T-helper 17 cell (primary cell): ENCODE measurements at places on chromosomes 4 and X.

DNA sequence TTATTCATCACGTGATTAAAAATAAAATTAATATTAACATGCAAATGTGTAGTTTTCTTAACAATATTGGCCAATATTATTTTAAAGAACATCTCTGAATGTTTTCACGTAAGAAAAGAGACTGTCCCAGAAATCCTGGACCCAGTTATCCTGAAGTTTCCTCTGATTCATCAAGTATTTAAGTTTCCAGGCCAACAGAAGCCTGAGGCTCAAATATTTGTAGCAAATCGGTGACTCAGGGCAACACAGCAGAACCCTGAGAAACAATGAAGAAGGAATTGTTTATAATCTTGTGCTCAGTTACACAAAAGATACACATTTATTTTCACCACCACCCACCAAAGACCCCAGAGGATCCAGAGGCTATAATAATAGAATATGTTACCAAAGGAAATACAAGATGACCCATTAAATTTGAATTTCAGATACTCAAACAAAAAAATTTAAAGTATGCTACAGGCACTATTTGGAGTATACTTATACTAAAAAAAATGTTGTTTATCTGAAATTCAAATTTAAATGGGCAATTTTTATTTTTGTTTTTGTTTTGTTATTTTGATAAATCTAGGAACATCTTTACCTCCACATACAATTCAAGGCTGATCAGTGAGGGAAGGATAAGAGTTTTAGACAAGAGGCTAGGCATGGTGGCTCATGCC is 33.9 kb upstream of the SLC7A11 start:
- no peak for DNase-seq

DNA sequence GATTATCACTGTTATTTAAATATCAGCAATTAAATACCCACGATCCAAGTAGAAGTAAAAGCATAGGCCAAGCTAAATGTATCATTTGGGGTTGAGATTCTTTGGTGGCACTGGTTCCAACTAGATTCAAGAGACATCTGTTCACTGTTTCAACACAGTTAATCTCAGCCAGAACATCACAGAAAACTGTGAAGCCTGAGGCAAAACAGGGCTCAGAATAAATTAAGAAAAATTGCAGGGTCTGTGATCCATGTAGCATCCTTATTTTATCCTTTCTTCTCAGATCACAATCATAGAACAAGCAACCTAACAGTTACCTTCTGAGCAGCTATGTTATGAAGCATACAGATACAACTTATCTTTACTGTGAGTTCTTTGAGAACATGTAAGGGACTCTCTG is 23.7 kb downstream of the YTHDC1 start:
- DNase-seq, result no peak

DNA sequence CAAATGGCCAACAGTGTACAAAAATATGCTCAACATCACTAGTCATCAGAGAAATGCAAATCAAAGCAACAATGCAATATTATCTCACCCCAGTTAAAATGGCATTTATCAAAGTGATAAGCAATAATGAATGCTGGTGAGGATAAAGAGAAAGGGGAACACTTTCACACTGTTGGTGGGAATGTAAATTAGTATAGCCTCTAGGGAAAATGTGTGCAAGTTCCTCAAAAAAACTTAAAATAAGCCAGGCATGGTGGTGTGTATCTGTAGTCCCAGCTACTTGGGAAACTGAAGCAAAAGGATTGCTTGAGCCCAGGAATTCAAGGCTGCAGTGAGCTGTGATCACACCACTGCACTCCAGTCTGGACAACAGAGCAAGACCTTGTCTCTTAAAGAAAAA is 572.1 kb downstream of the NLGN4X start:
- DNase-seq, result no peak

GRCh38 chr4:122100508-122100907 is 51.6 kb upstream of the BLTP1 start:
- DNase-seq, result no peak

GRCh38 chr4:136103616-136104015 is 1428.7 kb downstream of the PCDH18 start:
- no peak for DNase-seq

- peak; percentile 12 for DNase-seq
Measured at GRCh38 chrX:80808881-80809411, 731 bp downstream of the BRWD3 start.

DNA sequence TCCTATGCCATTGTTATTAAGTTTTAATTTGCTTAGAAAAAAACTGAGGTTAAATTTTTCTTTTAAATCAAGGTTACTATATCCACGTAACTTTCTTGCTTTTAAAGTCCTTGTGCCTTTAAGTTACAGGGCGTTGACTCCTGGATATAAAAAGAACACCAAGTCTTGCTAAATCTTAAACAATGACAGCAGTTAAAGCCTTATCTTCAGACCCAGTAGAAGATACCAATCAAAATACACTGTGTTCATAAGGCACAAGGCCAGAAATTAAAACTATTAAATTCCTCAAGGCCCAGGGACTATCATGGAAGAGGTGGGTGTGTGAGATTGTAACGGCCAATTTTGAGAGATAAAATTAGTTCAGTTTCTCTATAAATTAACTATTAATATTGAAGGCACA is 60.4 kb downstream of the PAGE2 start:
- no peak for DNase-seq
